ENCODE measurements at places on chromosomes 3 and 15.

- no peak for DNase-seq
Observed at GRCh38 chr15:87557881-87558280, 698.7 kb downstream of the NTRK3 start.

DNA sequence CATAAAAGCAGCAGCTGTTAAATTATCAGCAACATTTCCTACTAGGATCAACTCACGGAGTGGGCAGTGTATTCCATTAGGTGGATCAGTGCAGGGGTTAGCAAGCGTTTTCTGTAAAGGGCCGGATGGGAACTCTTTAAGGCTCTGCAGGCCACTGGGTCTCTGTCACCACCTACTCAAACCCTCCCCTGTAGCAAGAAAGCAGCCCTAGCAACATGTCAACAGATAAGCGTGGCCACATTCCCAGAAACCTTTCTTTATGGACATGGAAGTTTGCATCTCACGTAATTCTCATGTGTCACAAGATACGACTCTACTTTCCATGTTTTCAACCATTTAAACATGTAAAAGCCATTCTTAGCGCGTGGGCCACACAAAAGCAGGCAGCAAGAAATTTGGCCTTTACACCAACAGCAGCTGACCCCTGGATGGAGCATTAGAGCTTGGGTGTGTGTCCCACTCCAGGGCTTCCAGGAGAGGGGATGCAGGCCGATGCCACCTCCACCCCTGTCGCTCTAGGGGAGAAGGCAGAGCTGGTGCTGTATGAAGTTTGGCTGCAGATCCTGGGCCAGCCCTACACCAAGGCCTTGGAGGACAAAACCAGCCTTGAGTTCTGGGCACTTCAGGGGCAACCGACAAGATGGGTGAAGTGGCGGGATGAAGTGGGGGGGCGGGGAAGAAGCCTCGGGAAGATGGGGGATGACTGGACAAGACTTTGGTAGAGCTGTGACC, 48.2 kb upstream of the CSPG4 start:
- no peak for DNase-seq

GRCh38 chr3:58317811-58318210, 11.5 kb downstream of the HTD2 start:
- DNase-seq = no peak

DNA sequence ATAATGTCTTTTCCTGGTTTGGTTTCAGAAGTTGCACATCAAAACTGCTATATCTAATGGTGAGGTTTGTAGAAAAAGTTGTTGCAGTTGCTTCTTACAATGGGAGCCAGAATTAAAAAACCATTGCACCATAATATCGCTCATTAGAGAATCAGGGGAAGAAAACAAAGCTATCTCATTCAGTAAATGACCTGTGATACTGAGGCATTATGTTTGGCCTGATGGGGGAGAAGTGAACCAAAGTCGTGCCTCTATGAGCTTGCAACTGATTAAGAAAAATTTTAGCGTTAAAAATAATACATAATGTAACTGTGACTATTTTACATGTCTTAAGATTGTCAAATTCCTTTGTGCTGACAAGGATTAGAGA, 60.2 kb upstream of the ARHGEF26 start:
- DNase-seq = no peak

GRCh38 chr15:27617013-27617412, 482.1 kb downstream of the OCA2 start:
- no peak for DNase-seq

GRCh38 chr3:42122261-42123011, 31.3 kb downstream of the TRAK1 start:
- no peak for DNase-seq

DNA sequence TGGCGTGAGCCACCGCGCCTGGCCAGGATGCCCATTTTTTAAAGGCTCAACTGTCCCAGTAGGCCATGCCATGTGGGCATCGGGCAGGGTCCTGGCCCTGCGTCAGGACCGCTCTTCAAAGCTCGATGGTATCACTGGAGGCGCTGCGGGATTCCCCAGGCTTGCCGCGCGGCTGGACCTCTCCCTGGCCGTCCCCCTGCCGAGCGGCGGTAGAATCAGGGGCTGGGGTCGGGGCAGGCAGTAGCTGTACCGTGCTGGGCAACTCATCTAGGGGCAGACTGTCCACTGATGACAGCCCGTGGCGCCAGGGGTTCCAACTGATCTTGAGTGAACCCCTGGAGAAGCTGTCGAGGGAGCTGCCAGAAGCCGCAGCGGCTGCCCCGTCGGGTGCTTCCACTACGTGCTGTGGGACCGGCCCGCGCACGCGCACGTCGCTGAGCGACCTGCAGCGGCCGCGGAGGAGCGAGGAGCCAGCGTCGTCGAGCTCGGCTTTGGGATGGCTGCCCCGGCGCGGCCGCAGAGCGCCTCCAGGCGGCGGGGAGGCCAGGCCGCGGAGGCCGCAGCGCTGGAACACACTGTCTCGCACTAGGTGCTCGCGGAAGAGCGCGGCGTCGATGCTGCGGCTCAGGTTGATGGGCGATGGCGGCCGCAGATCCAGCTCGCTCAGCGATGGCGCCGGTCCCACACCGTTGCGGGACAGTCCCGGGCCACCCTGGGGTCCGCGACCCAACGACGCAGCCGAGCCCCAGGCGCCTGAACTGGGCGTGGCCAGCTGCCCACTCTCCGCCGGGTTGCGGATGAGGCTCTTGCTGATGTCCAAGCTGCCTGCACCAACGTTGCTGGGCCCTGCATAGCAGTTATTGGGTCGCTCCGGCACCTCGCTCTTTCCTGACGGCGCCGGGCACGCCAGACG, 5.8 kb downstream of the PRRT3 start:
- DNase-seq = peak; percentile 71

- DNase-seq = no peak
Observed at GRCh38 chr3:155548195-155548594, 196.7 kb downstream of the PLCH1 start.

DNA sequence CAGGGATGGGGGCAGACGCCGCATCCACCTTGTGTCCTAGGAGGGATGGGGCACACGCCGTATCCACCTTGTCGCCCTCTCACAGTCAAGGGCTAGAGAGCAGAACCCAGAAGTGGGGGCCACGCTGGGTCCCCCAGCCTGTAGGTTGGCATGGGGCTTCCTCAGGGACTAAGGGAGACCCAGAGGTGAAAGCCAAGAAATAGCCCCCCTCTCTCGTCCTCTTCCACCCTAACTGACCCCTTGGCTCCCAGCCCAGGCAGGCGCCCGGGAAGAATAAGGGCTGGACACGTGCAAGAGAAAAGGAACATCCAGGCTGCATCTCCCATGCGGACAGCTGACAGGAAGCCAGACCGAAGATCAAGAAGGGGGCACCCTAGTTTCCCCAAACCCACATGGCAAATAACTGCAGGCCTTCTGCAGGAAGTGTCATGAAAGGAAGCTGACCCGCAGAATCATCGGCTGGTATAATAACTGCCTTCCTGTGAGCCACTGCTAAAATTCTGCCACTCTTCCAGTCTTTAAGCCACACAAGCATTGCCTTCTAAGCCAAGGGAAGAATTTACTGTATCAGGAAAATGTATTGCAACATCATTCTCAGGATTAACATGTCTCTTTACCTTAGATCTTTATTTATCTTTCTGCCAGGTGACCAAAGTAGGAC, 38.5 kb upstream of the TFRC start:
- DNase-seq = peak; percentile 46

- DNase-seq = peak; percentile 63
Observed at GRCh38 chr3:171566803-171567422, 106.7 kb upstream of the TNIK start.
